Panc1 (cell line): ENCODE measurements at places on chromosomes 11 and 22. TPM values are rescaled to one million over a fixed set of nuclear protein-coding genes. Genes with fewer than 3 reads are reported as not detected.

- peak; percentile 2 for DNase-seq
Measured at GRCh38 chr11:132126973-132127899, 756.8 kb downstream of the NTM start.

- DNase-seq, result no peak
Measured at GRCh38 chr11:35487532-35488078, 37.8 kb downstream of the PAMR1 start.

- no peak for DNase-seq
Measured at GRCh38 chr11:84626256-84626655, 1000.9 kb downstream of the DLG2 start.

The DNAJB13 gene
- total RNA-seq, result not detected

DNA sequence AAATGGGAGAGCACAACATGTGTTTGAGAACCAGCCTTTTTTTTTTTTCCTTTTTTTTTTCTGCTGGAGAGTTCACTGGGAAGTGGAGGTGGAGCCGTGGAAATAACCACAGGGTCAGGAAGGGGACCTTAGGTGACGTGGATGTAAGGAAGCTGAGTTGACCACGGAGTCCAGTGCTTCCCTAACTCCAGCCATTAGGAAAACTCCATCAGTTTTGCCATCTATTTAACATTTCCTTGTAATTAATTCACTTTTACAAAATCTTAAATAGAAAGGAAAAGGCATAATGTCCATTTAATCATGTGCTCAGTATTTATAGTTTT is 2.0 kb upstream of the CDK2AP2 start:
- DNase-seq, result no peak

The PATE2 gene
- 0.18 TPM for total RNA-seq

GRCh38 chr11:77353131-77353530 is 51.6 kb upstream of the GDPD4 start:
- no peak for DNase-seq

GRCh38 chr22:44847892-44848291 is 95.5 kb downstream of the ARHGAP8 start:
- no peak for DNase-seq

DNA sequence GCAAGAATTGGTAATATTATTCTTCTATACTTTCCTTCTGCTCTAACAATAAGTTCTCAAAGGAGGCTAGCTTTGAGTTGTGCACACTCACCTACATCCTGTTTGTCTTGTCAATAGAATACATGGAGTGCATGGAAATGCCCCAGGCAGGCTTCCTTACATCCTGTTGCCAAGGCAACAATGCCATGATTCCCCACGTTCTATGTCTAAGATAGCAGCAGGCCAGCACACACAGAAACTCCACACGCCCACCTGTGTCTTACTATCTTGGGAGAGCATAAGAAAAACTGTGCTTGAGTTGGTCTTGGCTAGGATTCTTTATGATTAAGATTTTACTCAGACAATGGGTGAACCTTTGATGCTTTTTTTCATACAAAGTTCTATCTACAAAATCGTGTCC is 379.2 kb downstream of the AASDHPPT start:
- no peak for DNase-seq

The THRSP gene
- not detected for total RNA-seq

GRCh38 chr11:132008872-132009271 is 638.5 kb downstream of the NTM start:
- no peak for DNase-seq

GRCh38 chr22:25137577-25138525 is 61.8 kb upstream of the CRYBB3 start:
- DNase-seq, result no peak

DNA sequence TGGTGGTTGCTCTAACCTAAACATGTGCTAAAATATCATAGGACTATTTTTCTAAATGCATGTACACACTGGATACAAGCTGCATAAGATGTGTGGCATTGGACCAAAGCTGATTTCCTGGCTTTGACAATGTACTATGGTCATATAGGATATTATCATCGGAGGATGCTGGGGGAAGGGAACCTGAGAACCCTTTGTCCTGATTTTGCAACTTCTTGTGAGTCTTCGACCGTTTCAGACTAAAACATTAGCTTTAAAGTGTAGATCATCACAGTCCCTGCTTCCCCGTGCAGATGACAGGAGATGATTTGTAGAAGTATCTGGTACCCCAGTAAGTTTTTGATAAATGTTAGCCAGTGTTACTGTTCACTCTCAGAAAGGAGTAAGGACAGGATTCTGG is 554.7 kb downstream of the MIAT start:
- no peak for DNase-seq
